ENCODE measurements at places on chromosomes 11 and 22.

- no peak for DNase-seq
Observed at GRCh38 chr11:40183073-40184064, 1276.1 kb downstream of the LRRC4C start.

- no peak for DNase-seq
Observed at GRCh38 chr11:62071408-62071807, 52.4 kb upstream of the INCENP start.

- no peak for DNase-seq
Observed at GRCh38 chr11:67050139-67050538, 6.5 kb upstream of the RHOD start.

DNA sequence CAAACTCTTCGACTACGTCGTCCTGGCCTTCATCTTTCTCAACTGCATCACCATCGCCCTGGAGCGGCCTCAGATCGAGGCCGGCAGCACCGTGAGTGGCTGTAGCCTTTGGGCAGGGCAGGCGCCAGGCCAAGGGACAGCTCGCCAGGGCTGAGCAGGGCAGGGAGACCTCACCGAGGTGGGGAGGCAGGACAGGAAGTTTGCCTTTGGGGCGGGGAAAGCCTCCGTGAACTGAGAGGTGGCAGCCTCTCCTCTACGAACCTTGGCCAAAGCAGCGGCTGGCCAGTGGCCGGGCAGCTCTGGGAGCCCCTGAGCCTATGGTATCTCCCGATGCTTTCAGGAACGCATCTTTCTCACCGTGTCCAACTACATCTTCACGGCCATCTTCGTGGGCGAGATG, 93.2 kb downstream of the CACNA1I start:
- no peak for DNase-seq

DNA sequence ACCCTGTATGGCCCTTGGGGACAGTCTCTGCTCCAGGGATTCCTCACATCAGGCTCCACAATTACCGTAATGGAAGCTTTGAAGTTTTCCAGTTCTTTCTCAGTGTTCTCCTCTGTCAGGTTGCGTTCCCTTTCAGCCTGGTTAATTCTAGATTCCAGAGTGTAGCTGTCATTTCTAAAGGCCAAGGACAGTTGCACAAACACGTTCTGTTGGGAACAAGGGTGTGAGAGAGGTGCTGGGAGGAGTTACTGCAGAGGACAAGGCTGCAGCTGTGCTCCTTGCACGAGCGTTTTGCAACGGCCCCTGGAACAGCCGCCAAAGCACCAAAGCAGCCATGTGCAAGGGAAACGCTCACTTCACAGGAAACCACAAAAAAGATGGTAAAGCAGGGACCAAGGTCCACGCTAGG, 35.9 kb upstream of the LYVE1 start:
- no peak for DNase-seq
